HAP-1 (cell line): ENCODE measurements at places on chromosomes 3 and 15.

GRCh38 chr15:99951511-99951910 lies 218.3 kb upstream of the LYSMD4 start:
- DNase-seq = no peak

- DNase-seq = no peak
These were observed 67.9 kb upstream of the HEG1 start for GRCh38 chr3:125123451-125124305.

DNA sequence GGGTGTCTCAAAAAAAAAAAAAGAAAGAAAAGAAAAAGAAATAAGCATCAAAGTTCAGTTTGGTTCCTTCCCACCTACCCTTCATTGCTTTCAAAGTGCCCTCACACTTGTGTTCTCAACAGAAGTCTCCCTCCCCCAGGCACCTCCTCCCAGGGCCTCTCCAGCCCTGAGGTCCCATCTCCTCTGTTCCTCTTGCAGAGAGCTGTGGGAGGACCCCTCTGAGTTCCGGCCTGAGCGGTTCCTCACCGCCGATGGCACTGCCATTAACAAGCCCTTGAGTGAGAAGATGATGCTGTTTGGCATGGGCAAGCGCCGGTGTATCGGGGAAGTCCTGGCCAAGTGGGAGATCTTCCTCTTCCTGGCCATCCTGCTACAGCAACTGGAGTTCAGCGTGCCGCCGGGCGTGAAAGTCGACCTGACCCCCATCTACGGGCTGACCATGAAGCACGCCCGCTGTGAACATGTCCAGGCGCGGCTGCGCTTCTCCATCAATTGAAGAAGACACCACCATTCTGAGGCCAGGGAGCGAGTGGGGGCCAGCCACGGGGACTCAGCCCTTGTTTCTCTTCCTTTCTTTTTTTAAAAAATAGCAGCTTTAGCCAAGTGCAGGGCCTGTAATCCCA lies 6.1 kb downstream of the CYP1A2 start:
- no peak for DNase-seq

- peak; percentile 37 for DNase-seq
These were observed 67.6 kb downstream of the TUSC7 start for GRCh38 chr3:116776880-116777785.

DNA sequence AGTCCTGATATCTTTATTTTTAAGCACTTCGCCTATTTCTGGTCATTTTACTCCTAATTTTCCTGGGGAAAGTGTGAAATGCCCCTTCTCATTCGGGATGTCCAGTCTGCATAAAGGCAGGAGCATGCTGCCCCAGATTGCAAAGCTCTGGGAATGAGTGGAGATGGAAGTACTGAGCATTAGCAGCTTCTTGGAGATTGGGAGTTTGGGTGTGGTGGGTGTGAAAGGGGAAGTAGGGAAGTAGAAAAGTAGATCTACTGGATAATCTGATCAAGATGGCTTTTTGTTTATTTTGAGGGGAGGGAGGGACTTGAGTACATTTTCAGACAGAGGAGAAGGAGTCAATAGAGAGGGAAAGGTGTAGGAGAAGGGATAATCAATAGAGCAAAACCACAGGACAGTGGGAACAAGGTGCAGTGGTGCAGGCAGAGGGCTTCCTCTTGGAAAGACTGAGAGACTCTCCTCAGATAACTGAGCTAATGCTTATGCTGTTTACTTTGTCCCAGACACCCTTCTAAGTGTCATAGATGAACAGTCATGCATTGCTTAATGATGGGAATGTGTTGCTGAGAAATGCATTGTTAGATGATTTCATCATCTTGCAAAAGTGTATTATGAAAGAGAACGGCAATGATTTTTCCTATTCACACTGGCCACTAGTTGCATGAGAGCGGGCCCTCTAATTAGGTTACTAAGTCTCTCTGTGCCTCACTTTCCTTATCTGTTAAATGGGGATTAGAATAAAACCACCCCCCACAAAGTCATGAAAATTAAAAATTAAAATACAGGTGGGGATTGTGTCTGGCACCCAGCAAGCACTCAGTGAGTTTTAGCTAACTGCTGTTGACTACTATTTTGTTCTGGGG lies 45.5 kb downstream of the PHLDB2 start:
- no peak for DNase-seq

DNA sequence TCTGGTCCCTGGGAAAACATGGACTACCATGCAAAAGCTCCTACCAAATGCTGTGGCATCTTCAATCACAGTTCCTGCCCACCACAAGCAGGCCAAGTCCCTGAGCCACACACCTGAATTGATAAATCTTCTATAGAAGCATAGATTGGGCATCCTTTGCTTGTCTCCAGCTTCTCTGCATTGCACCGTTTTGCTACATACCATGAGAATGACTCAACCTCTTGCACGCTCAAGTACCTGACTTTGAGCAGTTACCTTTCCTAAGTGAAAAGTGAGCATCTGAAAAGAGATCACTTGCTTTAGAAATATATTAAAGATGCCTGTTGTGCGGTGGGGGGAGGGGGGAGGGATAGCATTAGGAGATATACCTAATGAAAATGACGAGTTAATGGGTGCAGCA lies 31.3 kb downstream of the GATM start:
- DNase-seq = no peak

GRCh38 chr3:52614689-52615088 lies 71.0 kb downstream of the PBRM1 start:
- DNase-seq = no peak

- no peak for DNase-seq
These were observed 145.9 kb downstream of the APBA2 start for GRCh38 chr15:29031502-29032228.
